Neural progenitor cell (in vitro differentiated cells): ENCODE measurements at places on chromosomes 6 and 20. TPM values are rescaled to one million over a fixed set of nuclear protein-coding genes. Genes with fewer than 3 reads are reported as not detected.

- H3K4me3 ChIP-seq: no peak overlapping the region
- no peaks in the 10 kb centered on the region for H3K36me3 ChIP-seq
- no peak overlapping the region for H3K27ac ChIP-seq
- DNase-seq: no peak
- no peaks in the 10 kb centered on the region for H3K27me3 ChIP-seq
- peaks cover 10% of the 10 kb centered on the region for H3K4me1 ChIP-seq
Measured at GRCh38 chr6:17413313-17413750, 19.9 kb downstream of the CAP2 start.

DNA sequence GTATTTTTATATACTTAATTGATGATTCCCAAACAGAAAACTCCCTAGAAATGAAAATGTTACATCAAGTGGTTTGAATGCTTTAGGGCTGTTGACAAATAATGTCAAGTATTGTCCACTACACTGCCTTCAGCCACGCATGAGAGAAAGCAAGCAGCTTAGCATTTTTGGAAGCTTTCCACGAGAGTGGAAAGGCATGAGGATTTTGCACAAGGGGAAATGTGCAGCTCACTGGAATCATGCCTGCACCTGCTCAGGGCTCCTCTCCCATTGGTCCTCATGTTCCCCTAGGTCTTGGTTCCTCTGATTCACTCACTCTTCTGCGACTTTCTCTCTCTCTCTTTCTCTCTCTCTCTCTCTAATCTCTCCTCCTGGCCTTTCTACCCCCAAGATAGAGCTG, 439.5 kb upstream of the CDH4 start:
- H3K4me1 ChIP-seq: peaks cover 15% of the 10 kb centered on the region
- no peak overlapping the region for H3K4me3 ChIP-seq
- H3K36me3 ChIP-seq: no peaks in the 10 kb centered on the region
- no peak for DNase-seq
- H3K27me3 ChIP-seq: no peaks in the 10 kb centered on the region
- no peak overlapping the region for H3K27ac ChIP-seq

DNA sequence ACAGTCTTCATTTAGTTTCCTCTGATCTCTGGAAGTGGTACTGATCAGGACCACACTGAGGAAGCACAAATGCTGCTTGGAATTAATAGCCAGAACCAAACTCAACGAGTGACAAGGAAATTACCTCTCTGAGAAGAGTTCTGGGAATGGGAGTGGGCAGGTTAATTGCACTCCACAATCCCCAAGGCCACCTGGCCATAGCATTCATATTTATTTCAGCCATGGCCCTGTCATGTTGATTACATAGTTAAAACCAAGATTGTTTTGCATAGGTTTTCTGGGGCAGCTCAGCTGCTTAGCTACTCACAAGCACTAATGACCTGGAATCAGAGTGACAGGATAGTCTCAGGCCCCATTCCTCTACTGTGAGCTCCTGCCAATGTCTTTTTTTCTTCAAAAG, 230.2 kb upstream of the RIMS1 start:
- no peak overlapping the region for H3K4me3 ChIP-seq
- DNase-seq: no peak
- H3K27ac ChIP-seq: no peak overlapping the region
- H3K27me3 ChIP-seq: no peaks in the 10 kb centered on the region
- H3K4me1 ChIP-seq: no peaks in the 10 kb centered on the region
- H3K36me3 ChIP-seq: no peaks in the 10 kb centered on the region

Gene TAP1
- total RNA-seq: 6.2 and 6.5 TPM in 2 replicates

Gene TSBP1
- not detected in 2 replicates for total RNA-seq
